ENCODE measurements at places on chromosomes 12 and 14. TPM values are rescaled to one million over a fixed set of nuclear protein-coding genes. Genes with fewer than 3 reads are reported as not detected.

TAS2R9 gene
- total RNA-seq: not detected

MUCL1 gene
- not detected for total RNA-seq

CHST11 gene
- 34.0 TPM for total RNA-seq

MGAT4C gene
- 0.02 TPM for total RNA-seq

CCDC88C gene
- total RNA-seq: 7.2 TPM

TAPBPL gene
- 3.6 TPM for total RNA-seq

SIX6 gene
- not detected for total RNA-seq

BRMS1L gene
- 16.3 TPM for total RNA-seq

KRT6A gene
- total RNA-seq: 1.4 TPM

ACRBP gene
- 0.16 TPM for total RNA-seq

CMTM5 gene
- total RNA-seq: not detected

MED13L gene
- total RNA-seq: 25.4 TPM

C12orf56 gene
- 0.03 TPM for total RNA-seq

MYF5 gene
- total RNA-seq: not detected

DHRS7 gene
- total RNA-seq: 80.5 TPM

OR4E2 gene
- not detected for total RNA-seq

SENP1 gene
- total RNA-seq: 12.7 TPM

SRRM4 gene
- total RNA-seq: not detected

GPRC5A gene
- 449 TPM for total RNA-seq

PPM1A gene
- total RNA-seq: 38.4 TPM

UTP20 gene
- total RNA-seq: 18.9 TPM

MRPS35 gene
- total RNA-seq: 91.9 TPM

SDR9C7 gene
- total RNA-seq: not detected

FGD6 gene
- total RNA-seq: 14.9 TPM

TSPAN8 gene
- total RNA-seq: not detected

C1R gene
- total RNA-seq: 34.9 TPM

SIX4 gene
- 2.7 TPM for total RNA-seq

RPL10L gene
- total RNA-seq: not detected

LRTM2 gene
- total RNA-seq: 0.07 TPM

METAP2 gene
- 124 TPM for total RNA-seq

P2RX2 gene
- not detected for total RNA-seq

B3GNT4 gene
- 0.54 TPM for total RNA-seq

ANO4 gene
- total RNA-seq: not detected

TMTC1 gene
- total RNA-seq: 0.06 TPM

FLVCR2 gene
- 5.8 TPM for total RNA-seq

SERPINA3 gene
- total RNA-seq: 11.2 TPM

PHC1 gene
- 9.9 TPM for total RNA-seq

NINJ2 gene
- total RNA-seq: 0.72 TPM

All from A549 treated with CORT108297 at 1 μM for 4 hours (cell line).